Cortex of kidney (tissue), 1 donor: ENCODE measurements at places on chromosomes 12 and 14.

GRCh38 chr14:91113829-91114078, at the start of gene DGLUCY:
Gene DGLUCY, plus strand, starts transcription at chr14:91114073. Its CDS starts 46,222 bp downstream, at chr14:91160295.
- DNase-seq, result no peak

DNA sequence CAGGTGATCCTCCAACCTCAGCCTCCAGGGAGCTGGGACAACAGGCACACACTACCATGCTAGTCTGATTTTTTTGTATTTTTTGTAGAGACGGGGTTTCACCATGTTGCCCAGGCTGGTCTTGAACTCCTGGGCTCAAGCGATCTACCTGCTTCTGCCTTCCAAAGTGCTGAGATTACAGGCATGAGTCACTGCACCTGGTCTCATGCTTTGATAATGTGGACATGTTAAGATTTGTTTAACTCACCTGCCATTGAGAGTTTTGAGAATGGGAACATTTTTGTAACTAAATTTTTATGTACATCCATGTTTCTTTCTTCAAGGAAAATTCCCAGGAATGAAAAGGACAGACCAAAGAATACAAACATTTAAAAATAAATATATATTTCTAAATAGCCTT, 121.2 kb downstream of the MIPOL1 start:
- no peak for DNase-seq

DNA sequence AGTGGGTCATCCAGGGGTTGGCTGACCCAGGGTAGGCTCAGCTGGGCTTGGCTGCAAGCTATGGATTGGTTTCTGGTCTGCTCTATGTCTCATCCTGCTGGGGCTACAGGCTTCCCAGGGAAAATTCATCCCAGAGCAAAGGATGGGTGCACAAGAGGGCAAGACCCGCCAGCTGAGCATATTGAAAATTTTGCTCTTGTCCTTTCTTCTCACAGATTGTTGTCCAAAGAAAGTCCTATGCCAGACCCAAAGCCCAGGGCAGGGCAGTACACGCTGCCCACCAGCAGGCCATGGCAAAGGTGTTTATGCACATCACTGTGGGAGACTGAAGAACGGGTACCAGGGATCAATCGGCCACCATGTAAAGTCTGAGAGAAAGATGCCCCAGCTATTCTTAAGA, 95.3 kb upstream of the PARP11 start:
- DNase-seq, result no peak

DNA sequence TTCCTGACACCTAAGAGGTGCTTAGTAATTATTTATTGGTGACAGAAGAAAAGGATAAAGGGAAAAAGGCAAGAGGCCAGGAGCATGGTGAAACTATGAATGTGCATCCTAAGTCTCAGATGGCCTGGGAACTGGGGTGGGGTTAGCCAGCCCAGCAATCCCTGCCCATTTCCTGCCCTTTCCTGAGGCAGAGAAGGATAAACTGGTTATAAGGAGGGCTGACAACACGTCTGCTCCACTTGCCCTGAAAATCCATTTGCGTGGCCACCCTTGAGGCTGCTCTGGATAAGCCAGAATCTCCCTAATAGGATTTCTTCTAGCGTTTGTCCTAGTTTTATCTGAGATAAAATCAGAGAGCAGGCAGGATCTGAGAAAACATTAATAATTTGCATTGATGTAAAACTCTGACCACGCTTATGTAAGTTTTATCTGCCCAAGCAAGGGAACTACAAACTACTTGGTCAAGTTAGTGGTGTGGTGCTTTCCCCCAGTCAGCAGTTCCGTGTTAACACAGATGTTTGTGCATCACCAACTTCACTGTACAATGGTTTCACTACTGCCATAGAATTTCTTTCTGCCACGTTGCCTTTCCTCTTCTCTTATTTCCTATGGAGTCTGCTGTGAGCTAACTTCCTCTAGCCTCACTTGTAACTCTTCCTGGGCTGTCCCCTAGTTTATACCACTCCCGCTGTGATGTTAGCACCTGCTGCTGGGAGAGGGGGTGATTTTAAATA, 392.7 kb downstream of the RPS29 start:
- DNase-seq, result no peak

DNA sequence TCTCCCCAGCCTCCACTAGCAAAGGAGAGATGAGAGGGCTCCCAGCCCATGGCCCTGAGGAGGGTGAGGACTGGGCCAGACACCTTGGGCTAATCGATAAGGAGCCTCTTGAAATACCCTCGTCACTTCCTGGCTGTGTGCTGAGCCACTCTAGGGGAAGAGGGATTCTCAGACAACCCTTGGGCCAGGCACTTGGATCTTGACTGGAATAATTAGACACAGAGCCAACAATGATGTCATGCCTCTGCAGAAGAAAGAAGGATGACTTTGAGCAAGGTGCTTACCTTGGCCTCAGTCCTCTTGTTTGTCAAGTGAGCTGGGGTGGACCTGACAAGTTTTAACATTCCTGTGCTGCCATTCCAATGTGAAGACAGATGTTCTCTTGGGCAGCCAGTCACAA, 83.1 kb downstream of the LRRC74A start:
- no peak for DNase-seq

DNA sequence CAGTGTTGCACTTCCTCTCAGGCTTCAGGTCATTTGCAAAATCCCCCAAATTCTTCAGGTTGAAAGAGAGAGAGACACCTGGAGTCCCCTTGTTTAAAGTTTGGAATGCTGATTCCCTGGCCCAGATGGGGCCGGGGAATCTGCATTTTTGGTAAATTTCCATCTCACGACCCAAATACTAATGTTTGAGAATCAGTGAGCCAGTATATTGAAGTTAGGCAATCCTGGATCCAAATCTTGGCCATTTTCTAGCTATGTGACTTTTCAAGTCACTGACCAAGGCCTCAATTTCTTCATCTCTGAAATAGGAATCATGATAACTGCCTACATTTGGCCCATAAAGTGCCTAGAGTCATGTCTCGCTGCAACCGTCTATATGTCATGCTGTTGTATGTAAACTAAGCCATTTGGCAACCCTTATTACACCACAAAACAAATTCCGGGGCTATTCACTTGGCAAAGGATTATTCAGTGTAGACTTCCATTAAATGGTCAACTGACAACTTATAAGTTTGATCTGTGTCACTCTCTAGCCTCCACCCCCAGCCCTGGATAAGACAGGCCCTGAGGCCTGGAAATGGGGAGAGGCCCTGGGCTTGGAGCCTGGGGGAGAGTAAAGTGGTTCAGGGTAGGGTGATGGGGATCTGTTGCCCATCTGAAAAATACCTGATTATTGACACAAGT, 3.7 kb upstream of the ZFP36L1 start:
- DNase-seq, result no peak

DNA sequence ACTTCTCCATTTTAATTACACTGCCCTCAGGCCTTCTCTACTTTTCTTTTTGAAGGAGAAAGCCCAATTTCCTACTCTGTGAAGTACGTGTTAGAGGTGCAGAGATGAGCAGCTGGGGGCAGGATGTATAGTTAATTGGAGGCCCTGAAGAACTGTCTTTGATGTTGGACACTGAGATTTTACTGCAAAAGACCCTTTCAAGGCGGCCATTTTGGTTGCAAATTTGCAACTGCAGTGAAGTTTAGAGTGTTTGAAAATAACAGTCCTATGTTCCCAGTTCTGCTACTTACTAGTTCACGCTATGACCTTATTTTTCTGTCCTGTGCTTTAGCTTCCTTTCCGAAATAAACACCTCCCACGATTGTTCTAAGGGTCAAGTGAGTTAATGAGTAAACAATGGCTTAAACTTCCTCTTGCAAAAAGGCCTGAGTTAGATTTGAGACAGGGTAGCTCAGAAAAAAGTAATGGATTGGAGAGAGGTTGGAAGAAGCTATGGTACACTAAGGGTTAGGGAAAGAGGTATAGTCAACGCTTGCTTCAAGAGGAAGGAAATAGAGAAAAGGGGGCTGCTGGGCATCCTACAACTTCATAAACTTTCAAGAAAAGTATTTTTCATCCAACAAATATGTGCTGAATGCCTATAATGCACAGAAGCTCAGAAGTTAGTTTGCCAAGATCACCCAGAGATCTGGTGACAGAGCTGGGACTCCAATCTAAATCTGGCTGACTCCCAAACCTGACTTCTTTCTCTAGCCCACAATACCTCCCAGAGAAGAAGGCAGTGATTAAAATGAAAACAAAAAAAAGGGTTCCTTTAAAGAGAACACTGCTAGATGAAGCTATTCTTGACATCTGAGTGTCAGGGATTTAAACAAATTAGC, 26.4 kb upstream of the DICER1 start:
- DNase-seq, result no peak

DNA sequence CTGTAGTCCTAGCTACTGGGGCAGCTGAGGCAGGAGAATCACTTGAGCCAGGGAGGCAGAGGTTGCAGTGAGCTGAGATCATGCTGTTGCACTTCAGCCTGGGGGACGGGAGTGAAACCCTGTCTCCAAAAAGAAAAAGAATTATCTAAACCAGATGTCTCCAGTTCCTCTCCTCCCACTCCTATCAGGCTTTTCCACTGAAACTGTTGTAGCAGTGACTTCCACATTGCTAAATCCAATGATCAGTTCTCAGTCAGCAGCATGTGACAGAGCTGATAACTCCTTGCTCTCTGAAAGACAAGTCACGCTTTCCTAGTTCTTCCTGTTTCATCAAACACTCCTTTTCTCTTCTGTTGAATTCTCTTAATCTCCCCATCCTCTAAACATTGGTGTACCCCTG, 8.6 kb downstream of the SLC38A6 start:
- DNase-seq, result no peak

GRCh38 chr12:65323070-65323469, 44.6 kb downstream of the MSRB3 start:
- no peak for DNase-seq

- no peak for DNase-seq
These were observed at the start of gene BDKRB2 for GRCh38 chr14:96204151-96205058. Gene BDKRB2, plus strand, starts transcription at chr14:96204839. Its CDS starts 32,269 bp downstream, at chr14:96237108.

GRCh38 chr12:93784339-93785086, 107.3 kb downstream of the CRADD start:
- no peak for DNase-seq

DNA sequence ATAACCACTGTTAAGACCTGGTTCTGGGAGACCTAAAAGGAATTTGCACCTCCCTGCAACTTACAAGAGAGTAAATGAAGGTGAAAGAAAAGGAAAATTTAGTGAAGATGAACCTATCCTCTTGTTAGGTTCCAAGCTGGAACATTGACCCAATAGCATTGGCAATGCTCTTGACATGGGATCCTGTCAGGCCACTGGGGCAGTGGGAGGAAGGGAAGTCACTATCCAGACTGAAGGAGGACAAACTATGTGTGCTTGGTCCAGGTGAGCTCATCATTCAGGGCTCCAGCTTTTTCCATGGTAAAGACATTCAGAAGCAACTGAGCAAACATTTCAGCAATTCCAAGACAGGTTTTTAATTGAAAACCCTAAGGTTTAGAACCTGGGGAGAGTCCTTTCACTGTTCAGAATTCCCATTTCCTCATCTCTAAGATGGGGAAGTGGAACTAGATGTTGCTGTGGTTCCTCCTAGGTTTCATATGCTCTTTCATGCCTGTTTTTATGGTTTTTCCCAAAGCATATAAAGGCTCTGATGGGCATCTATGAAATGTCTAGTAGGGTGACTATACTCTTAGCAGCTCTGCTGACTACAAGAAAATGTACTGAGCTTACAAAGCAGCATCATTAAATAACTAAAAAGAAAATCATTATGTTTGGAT, 33.1 kb downstream of the MAPK1IP1L start:
- DNase-seq, result no peak

DNA sequence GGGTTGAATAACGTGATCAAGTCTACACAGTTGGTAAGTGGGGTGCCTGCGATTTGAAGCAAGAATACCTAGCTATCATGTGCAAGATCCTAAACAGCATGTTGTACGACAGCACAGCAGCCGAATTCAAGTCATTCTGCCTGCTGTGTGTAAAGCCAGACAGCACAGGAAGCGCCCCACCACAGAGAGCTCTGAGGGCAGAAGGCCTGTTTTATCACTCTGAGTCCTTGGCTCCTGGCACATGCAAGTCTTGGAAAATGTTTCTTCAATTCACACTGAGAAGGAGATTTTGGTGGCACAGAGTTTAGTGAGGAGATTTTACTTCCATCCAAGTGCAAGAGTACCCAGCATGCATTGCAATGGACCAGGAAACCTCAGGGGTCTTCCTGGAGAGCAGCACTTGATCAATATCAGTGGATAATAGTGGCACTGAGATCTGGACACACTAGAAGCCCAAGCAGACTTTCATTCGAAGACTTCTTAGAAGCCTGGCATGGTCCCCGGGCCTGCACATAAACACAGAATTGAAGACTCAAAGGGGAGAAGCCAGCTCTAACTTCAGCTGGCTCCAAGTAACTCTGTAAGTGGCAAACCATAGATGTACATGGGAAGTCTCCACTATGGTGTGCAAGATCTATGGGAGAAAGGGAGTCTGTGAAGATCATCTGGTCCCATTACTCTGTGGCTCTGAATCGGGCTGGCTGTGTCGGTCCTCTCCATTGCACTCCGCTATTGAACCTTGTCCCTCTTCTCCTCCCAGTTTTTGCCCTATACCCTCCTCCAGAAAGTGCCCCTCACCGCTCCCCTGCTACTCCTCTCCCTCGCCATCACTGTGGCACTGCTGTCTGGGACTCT, 1.5 kb upstream of the KRT1 start:
- no peak for DNase-seq

GRCh38 chr12:24155042-24155441, 205.6 kb upstream of the SOX5 start:
- DNase-seq, result no peak

DNA sequence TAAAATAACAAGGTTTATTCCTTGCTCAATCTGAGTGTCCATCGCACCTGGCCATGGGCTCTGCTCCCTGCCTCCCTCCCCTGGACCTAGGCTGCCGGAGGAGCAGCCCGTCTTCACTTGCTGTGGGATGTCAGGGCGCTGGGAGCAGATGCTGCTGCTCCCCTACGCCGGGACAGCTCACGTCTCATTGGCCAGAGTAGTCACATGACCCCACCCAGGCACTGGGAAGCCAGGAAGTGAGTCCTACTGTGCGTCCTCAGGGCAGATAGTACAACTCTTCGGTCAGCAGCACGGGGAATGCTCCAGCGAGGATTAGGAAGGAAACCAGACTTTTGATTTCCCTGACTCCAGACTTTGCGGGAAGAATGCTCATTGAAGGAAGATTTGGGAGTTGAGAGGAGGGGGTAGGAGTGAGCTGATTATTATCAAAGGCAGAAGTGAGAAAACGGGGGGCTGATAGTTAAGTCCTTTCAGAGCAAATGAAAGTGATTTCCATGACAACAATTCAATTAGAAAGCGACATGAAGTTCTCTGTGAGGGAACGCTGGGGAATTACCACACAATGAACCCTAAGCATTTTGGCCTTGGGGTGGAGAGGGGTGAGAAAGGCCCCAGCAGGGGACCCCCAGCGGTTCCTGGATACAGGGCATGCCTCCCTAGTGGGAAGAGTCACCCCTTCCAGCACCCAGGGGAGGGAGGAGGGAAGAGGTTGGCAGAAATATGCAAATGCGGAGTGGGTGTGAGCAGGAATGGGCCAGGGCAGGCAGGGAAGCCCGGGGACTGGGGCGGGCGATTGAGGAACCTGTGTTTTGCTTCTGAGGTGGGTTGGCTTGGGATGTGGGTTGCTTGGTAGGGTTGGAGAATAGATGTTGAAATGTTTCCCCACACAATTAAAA, 215.5 kb downstream of the AACS start:
- DNase-seq, result no peak
